ENCODE measurements at places on chromosomes 16 and 17. TPM values are rescaled to one million over a fixed set of nuclear protein-coding genes. Genes with fewer than 3 reads are reported as not detected.

Gene CFAP20
- 37.3 TPM for total RNA-seq

Gene SMYD4
- total RNA-seq, result 38.2 TPM

Gene NPW
- 2.8 TPM for total RNA-seq

Gene GINS2
- total RNA-seq, result 10.7 TPM

Gene ZNF205
- total RNA-seq, result 5.0 TPM
